Stimulated activated CD4-positive, alpha-beta T cell treated with anti-CD3 and anti-CD28 coated beads, Interleukin-1b, Interleukin-23, amount 100 ng/mL, for 24 hours (primary cell): ENCODE measurements at places on chromosomes 5 and 9.

GRCh38 chr5:134821841-134822240 lies 23.9 kb upstream of the C5orf24 start:
- no peak for DNase-seq

GRCh38 chr9:89533411-89534095 lies 35.6 kb upstream of the SEMA4D start:
- no peak for DNase-seq

GRCh38 chr9:22148876-22149637 lies 140.0 kb upstream of the CDKN2B start:
- no peak for DNase-seq

GRCh38 chr5:178630475-178630930 lies 3.7 kb upstream of the CLK4 start:
- DNase-seq: no peak

DNA sequence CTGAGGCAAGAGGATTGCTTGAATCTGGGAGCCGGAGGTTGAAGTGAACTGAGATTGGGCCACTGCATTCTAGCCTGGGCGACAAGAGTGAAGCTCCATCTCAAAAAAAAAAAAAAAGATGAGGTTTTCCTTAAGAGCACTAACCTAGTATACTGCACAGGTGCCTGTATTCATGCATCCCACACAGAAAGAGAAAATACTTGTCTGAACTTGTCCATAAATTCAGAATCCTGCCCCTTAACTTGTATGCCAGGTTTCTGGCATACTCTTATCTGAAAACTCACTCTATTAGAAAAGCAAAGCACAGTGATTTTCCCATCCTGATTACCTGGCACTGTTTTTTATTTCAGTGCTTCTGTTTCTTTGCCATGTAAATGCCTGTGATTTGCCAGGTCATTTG lies 125.3 kb upstream of the CDKN2B start:
- no peak for DNase-seq
